ENCODE measurements at places on chromosomes 7 and 10.

DNA sequence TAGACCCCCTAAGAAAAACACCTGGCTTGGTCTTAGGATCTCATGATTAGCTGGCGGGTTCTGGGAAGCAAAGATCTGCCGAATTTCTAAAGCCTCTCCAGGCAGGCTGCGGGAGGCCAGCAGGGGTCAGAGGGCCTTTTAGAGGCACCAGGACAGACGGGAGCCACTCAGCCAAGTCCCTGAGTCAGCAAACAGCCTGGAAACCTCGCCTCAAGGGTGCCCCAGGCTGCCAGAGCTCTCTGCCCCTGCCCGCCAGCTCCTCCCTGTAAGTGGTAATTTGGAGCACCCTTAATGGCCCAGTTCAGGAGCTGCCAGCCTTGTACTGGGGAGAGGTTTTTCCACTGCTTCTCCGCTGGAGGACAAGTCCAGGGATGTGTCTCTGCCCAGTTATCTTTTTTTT is 88.7 kb downstream of the HIP1 start:
- DNase-seq = no peak

- DNase-seq = no peak
These were observed 25.9 kb downstream of the CTBP2 start for GRCh38 chr10:125134483-125134848.

DNA sequence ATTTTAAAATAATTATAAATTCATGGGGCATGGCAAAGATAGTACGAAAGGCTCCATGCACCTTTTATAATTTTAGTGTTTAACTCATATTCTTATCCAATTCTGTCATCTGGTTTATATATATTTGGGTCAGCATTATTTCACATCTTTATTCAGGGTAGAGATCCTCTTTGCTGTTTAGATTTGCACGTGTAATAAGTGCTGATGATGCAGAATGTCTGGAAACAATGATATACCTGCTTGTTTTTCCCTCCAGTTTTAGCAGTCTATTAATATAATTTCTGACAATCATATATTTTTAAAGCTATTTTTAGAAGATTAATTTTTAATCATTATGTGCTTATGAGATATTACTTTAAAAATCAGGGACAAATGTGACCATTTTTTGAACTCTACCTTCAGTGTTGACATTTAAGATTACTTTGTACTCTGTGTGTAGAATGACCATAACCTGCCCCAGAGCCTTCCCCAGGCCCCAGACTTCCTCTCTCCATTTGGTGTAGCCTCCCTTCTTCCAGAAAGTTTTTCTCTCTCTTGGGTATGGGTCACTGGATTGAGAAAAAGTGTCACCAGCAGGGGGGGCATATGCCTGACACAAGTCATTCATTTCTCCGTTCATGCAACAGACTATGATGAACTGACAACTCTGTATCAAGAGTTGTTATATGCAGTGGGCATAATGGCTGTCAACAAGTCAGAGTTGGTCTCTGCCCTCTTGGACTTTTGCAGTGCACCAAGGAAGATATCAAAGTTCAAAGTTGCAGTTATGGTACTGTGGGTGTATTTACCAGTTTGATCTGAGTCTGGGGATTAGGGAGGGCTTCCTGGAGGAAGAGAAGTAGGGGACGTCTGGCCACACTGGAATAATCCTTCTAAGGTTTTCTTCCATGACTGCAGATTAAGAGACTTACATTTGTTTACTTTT is 192.6 kb upstream of the CCDC6 start:
- no peak for DNase-seq

DNA sequence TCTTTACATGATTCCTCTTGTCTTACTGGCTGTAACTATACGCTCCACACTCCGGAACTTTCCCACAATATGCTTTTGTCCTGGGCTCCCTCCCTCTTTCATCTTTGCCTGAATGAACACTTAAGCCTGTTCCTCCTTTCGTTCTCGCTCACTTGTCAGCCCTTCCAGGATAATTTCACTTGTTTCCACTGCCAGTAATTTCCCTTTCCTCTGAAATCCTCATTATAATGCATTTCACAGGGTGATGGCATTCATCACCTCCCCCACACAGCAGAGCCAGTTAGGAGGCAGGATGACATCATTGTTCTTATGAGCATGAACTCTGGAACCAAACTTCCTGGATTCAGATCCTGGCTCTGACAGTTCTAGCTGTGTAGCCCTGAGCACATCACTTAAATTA is 372.6 kb downstream of the GPR158 start:
- DNase-seq = peak; percentile 72

- DNase-seq = no peak
These were observed 39.3 kb upstream of the DUSP5 start for GRCh38 chr10:110458266-110458920.

GRCh38 chr7:2289111-2289586 is 25.1 kb downstream of the SNX8 start:
- DNase-seq = no peak

- DNase-seq = no peak
These were observed 91.0 kb downstream of the GPAM start for GRCh38 chr10:112092519-112092918.

GRCh38 chr10:130775311-130775710 is 536.2 kb downstream of the TCERG1L start:
- DNase-seq = no peak

GRCh38 chr7:115019882-115020605 is 98.2 kb downstream of the MDFIC start:
- no peak for DNase-seq

DNA sequence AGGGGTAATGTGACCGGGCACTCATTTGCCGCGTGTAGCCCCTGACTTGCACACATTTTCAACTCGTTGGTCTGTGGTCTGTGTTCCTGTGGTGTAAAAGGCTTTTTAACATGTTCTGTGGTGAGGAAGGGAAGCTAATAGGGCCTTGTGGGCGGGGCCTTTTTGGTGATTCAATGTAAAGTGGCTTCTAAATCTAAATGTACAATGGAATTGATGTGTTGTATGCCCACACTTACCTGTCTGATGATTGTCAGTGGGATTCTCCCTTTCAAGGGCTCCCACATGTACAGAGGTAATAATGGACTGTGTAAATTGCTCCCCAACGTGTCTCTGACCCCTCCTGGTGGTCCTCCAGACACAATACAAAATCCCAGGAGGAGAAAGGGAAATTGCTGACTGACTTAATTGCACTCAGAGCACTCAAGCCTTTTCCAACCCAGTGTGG is 43.1 kb upstream of the GATAD1 start:
- no peak for DNase-seq

- no peak for DNase-seq
These were observed 121.6 kb downstream of the TMEM168 start for GRCh38 chr7:112668561-112668960.

GRCh38 chr10:119651514-119652360 is 557 bp downstream of the BAG3 start:
- DNase-seq = no peak

DNA sequence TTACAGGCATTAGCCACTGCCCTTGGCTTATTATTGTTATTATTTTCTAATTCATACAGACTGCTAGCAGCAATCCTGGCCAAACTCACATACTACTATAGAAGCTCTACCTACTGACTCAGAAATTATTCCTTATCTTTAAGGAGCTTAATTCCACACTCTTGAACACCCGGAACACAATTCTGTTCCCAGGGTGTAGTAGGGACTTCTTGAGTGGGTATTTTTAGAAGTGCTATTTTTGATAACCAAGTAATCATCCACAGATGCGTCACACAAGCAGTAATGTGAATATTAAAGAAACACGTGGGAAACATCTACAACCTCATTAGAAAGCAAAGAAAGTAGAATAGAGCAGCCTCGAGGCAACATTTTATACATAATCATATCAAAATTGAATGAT is 149.2 kb downstream of the PTEN start:
- DNase-seq = peak; percentile 42

DNA sequence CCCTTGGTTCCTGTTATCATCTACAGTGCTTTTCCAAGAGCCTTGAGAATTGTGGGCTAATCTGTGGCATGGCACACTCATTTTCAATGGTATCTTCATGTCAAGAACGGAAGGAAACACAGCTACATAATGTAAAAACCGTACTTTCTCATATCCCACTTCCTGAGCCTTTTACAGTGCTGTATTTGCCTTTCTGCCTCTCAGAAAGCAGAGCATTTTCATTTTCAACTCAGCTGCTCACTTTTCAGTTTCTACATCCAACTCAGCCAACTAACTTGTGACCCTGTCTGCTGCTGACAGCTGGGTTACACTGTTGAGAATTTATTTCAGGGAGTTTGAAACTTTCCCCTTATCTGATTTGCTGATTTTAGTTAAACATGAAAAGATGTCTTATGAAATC is 875.8 kb upstream of the KCND2 start:
- no peak for DNase-seq

- no peak for DNase-seq
These were observed 65.2 kb upstream of the OGDHL start for GRCh38 chr10:49827297-49827696.

GRCh38 chr7:70881167-70881847 is 250.6 kb upstream of the GALNT17 start:
- no peak for DNase-seq

- DNase-seq = no peak
These were observed 12.4 kb downstream of the UMAD1 start for GRCh38 chr7:7652798-7653540.
